Fibroblast of the aortic adventitia (primary cell): ENCODE measurements at places on chromosomes 7 and 10. TPM values are rescaled to one million over a fixed set of nuclear protein-coding genes. Genes with fewer than 3 reads are reported as not detected.

- no peak for DNase-seq
Measured at GRCh38 chr7:36880108-36880507, 155.8 kb upstream of the AOAH start.

GRCh38 chr10:14186245-14186644 is 144.5 kb downstream of the FRMD4A start:
- DNase-seq, result no peak

GRCh38 chr7:115211171-115211570 is 289.3 kb downstream of the MDFIC start:
- DNase-seq, result no peak

DNA sequence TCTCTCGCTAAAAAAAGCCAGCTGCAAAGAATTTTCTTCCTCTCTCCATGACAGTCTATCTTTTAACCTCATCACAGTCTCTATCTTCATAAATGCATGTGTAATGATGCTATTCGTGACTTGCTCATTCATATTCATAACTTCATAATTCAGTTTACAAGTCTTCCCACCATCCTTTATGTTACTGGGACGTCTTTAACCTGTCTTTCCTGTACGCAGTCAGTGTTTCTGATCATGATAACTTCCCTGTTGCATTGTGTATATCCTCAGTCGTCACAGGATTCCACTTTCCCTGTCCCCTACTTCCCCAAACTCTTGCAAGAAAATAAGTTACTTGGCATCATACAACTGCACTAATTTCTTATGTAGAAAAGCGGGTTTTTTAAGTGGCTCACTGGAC is 165.6 kb upstream of the ASAH2 start:
- DNase-seq, result no peak

Gene KIFBP
- total RNA-seq, result 37.9 and 59.3 TPM in 2 replicates

Gene TRIL
- 0.81 and 6.3 TPM in 2 replicates for total RNA-seq

Gene NEURL1
- total RNA-seq, result 0.27 TPM in 1 of 2 replicates, not detected in the other

Gene MRLN
- total RNA-seq, result not detected in 2 replicates

Gene FKBP6
- total RNA-seq, result not detected in 2 replicates

Gene ABLIM1
- 14.4 and 36.1 TPM in 2 replicates for total RNA-seq

Gene STEAP1
- 23.5 and 83.4 TPM in 2 replicates for total RNA-seq
